AG09319 (cell line): ENCODE measurements at places on chromosomes 7 and 10.

GRCh38 chr10:101601541-101601940 lies 13.4 kb downstream of the DPCD start:
- no peak for DNase-seq

DNA sequence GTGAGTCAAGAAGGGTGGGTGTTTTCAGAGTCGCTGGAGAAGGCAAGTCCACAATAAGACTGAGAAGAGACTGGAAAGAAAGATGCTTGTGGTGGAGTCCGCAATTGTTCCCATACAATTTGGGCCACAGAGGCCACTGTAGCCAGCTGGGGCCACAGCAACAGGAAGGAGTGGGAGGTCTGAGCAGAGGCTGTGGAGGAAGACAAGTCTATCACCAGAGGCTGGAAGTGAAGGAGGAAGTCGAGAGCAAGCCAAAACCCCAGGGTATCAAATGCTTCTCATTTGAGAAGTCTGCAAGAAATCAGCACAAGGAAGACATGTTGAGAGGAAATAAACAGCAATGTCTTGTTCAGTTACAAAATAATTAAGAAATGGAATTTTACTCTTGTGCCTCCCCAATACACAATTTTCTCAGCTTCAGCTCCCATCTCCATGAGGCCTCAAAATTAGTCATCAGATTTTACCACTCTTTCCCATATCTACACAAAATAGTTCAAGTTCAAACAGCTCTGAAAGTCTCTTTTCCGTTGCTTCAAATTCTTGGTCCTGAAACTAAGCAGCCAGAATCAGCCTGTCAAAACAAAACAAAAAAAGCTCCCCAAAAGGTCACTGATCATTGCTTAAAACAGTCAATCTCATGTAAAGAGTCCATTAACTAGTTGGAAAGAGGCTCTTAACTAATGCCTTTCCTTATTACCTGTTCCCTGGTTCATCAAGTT lies 31.6 kb downstream of the SLC16A12 start:
- no peak for DNase-seq

DNA sequence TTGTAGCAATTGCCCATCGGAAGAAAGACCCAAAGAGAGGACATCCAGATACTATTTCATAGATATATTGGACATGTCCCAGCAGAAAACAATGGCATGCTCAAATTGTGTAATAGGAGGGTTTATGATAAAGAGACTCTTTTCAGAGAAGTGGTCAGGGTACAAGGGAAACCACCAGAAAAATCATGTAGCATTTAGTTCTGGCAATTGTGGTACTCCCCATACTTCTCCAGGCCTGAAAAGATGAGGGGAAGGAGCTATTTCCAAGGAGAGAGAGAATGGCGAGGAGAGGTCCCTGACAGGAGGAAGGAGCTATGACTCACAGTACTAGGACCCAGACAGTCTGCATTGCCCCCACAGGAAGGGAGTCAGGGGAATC lies 68.4 kb upstream of the ADO start:
- DNase-seq = no peak

GRCh38 chr10:125774581-125775191 lies 935 bp downstream of the MMP21 start:
- DNase-seq = no peak

DNA sequence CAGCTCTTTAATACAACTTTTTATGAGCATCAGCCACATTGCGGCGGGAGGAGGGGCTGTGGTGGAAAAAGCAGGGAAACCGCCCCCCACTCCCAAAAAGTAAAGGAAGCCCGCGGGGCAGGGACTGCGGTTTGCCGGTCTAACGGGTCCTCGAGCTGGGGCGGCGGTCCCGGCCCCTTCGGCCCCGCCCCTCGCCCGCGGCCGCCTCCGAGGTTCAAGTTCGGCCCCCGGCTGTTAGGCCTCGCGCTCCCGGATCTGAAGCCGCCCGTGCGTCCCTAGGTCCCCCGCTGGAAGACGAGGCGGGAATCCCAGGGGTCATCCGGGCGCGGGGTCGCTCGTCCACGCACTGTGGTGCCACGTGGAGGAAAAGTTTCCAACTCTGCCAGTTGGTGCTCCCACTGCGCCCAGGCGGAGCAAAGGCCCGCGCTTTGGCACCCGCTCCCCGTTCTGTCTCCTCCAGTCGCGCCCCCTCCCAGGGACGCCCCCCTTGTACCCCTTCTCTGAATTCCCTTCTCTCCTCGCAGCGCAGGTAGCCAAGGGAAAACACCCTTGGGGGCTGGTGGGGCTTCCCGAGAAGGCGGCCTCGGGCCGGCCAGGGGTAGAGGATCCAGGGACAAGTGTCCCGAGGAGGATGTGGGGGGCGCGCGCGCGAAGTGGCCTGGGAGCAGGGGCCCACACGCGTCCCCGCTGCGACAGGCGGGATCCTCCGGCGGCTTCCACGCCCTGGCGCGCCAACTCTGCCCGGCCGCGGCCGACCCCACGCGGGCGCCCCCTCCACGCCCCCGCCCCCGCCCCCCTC lies 798 bp upstream of the AUTS2 start:
- DNase-seq = no peak

DNA sequence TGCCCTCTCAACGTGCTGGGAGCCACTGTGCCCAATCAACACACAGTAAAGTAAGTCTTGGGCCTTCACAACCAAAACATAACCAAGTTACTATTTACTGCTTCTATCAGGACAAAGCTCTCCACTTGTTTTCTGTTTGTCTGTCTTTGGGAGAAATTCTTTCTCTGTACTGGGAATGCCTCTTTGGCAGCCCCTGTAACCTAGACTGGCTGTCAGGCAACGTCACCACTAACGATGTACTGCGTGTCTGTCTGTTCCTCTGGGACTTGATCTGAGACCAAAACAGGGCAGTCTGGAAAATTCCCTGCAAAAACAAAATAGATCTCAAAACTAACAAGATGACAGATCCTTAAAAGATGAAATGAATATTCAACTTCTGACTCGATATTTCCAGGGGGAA lies 113.0 kb downstream of the SMURF1 start:
- DNase-seq = no peak
